ENCODE measurements at places on chromosomes 11 and 22. TPM values are rescaled to one million over a fixed set of nuclear protein-coding genes. Genes with fewer than 3 reads are reported as not detected.
A peak's percentile ranks its signal among the peaks of the same experiment; 100 is the strongest.

DNA sequence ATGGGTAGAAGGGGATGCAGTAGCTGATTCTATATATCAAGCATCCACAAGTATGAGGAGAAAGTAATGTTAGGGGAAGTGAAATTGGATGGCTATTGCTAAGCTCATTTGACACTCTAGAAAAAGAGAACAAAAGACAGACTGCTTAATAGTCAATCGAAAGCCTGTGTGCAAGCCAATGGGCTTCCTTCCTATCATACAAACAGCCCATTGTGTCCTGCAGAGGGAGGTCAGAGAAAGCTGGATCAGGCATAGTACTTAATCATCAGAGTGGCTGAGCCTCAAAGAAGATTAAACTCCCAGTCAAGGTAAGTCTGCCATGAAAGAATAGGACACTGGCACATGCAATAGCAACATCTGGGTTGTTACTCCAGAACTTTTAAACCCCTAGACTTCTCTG, 50.9 kb upstream of the PGR start:
- H3K27ac ChIP-seq: no peak overlapping the region
- no peaks in the 10 kb centered on the region for H3K27me3 ChIP-seq
- no peak for DNase-seq

GRCh38 chr22:49825944-49826602, 1.6 kb downstream of the BRD1 start:
- peaks cover 33% of the 10 kb centered on the region for H3K36me3 ChIP-seq
- peaks cover 43% of the 10 kb centered on the region for H3K4me1 ChIP-seq
- H3K27ac ChIP-seq: peak overlapping the region; percentile 95

- H3K4me3 ChIP-seq: no peak overlapping the region
- H3K36me3 ChIP-seq: no peaks in the 10 kb centered on the region
- H3K27me3 ChIP-seq: peaks cover 30% of the 10 kb centered on the region
- no peak overlapping the region for H3K27ac ChIP-seq
- DNase-seq: no peak
Observed at GRCh38 chr22:48044487-48045060, 1282.1 kb downstream of the TBC1D22A start.

- H3K4me1 ChIP-seq: no peaks in the 10 kb centered on the region
- no peak overlapping the region for H3K4me3 ChIP-seq
- no peaks in the 10 kb centered on the region for H3K36me3 ChIP-seq
- H3K27ac ChIP-seq: no peak overlapping the region
- DNase-seq: no peak
Observed at GRCh38 chr11:116333001-116333535, 439.7 kb downstream of the BUD13 start.

- H3K4me1 ChIP-seq: peaks cover 29% of the 10 kb centered on the region
- H3K27ac ChIP-seq: no peak overlapping the region
- peak; percentile 78 for DNase-seq
- H3K27me3 ChIP-seq: no peaks in the 10 kb centered on the region
Observed at GRCh38 chr11:3021125-3021524, 29.0 kb upstream of the NAP1L4 start.

DNA sequence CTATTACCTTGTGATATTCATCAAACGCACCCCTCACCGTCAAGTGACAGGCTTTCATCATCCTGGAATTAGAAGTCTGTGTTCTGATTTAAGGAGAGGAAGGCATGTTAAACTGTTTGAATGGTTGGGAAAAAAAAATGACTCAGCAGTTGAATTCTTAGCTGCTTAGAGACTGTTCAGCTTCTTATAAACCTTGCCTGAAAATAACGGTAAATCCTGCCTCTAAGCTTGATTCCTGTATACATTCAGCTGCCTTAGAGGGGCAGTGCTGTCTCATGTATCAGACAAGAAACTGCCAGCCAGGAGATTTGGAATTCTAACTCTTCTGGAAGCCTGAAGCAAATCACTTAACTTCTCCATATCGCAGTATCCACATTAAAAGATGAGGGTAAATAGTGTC, 437.4 kb downstream of the JRKL start:
- H3K36me3 ChIP-seq: no peaks in the 10 kb centered on the region
- DNase-seq: no peak
- H3K27me3 ChIP-seq: no peaks in the 10 kb centered on the region
- no peaks in the 10 kb centered on the region for H3K4me1 ChIP-seq
- H3K4me3 ChIP-seq: no peak overlapping the region

DNA sequence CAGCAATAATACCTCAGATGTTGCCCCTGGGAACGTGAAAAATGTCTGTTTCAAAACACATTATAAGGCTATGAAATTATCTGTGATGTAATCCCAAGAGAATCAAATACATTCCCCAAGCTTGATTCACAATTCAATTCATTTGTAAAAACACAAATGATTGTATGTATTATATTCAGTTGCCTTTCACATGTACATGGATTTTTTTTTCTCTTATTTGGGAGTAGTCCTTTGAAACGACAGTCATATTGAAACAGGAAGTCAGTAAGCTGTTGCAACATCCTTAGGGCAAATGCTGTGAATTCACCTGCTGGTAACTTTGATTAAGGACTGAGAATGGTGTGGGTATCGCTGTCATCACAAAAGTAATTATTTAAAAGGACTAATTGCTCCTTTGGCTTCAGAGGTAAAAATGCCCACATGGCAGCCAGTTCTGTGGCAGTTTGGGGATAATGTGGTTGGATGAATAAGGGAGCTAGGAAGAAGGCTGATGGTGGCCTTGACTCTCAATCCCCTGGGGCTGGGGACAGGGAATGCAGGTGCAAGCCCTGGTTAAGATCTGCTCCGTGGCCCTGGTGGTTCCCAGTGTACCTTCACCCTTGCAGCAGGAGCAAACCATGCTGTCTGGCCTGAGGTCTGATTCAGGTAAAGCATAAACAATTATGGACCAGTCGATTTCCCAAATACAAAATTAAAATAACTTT, 13.2 kb downstream of the EHF start:
- H3K4me3 ChIP-seq: no peak overlapping the region
- H3K27ac ChIP-seq: peak overlapping the region; percentile 85
- DNase-seq: no peak

Gene OR5P2
- not detected for total RNA-seq

Gene PGR
- 0.37 TPM for total RNA-seq

Gene RAG2
- 0.37 TPM for total RNA-seq

Data from stomach (tissue), 19 donors.